ACHN (cell line): ENCODE measurements at places on chromosomes 6 and 20.

DNA sequence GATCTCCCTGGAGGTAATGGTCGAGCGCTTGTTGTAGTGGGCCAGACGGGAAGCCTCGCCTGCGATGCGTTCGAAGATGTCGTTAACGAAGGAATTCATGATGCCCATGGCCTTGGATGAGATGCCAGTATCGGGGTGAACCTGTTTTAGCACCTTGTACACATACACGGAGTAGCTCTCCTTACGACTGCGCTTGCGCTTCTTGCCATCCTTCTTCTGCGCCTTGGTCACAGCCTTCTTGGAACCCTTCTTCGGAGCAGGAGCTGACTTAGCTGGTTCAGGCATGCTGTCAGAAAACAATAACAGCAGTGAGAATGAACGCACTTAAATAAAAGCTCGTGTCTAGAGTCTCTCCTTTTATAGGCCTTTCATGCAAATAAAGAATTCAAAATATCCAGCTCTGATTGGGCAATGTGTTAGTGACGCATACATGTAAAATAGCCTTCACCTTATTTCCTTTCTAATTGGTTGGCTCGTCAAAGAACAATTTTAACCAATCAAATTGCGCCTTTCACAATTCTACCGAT is 129.2 kb downstream of the HFE start:
- peak; percentile 98 for DNase-seq

DNA sequence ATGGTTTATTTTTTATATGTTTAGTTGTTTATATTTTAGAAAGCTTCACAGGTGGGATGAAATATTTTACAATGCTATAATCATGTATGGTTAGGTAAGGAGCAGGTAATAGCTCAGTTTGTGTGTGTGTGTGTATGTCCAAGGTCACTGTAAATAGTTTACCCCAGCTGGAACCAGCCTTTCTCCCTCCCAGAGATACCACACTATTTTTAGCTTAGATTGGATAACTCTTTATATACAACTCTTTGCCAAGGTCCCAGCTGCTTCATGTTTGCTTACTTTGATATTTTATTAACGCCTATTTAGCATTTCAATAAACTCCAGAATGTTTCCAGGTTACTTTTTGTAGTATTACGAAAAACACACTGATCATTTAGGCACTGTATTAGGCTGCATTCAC is 1.8 kb upstream of the PEX7 start:
- DNase-seq: no peak

- DNase-seq: no peak
Measured at GRCh38 chr6:57201718-57202117, 20.4 kb downstream of the RAB23 start.

DNA sequence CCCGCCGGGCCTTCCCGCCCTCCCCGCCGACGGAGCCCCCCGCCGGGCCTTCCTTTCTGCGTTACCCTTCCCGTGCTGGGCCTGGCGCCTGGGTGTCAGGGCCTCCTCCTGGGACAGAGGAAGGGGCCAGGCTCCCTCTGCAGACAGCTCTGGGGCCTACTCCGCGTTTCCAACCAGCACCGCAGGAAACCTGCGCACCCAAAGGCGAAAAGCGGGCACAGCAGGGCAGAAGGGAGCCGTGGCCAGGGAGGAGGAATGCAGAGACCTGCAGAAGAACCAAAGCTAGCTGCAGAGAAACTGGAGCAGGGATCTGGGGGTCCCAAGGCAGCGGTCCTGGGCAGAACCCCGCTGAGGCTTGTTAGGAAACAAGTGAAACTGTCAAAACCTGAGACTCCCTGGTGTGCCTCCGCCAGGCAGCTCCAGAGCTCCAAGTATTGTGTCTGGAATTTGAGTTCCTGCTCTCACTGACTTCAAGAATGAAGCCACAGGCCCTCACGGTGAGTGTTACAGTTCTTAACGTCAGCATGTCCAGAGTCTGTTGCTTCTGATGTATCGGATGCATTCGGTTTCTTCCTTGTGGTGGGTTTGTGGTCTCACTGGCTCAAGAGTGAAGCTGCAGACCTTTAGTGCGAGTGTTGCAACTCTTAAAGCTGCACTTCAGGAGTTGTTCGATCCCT is 33.3 kb downstream of the IRF4 start:
- DNase-seq: no peak

- DNase-seq: no peak
Measured at GRCh38 chr6:32047539-32047854, 9.3 kb downstream of the CYP21A2 start.

DNA sequence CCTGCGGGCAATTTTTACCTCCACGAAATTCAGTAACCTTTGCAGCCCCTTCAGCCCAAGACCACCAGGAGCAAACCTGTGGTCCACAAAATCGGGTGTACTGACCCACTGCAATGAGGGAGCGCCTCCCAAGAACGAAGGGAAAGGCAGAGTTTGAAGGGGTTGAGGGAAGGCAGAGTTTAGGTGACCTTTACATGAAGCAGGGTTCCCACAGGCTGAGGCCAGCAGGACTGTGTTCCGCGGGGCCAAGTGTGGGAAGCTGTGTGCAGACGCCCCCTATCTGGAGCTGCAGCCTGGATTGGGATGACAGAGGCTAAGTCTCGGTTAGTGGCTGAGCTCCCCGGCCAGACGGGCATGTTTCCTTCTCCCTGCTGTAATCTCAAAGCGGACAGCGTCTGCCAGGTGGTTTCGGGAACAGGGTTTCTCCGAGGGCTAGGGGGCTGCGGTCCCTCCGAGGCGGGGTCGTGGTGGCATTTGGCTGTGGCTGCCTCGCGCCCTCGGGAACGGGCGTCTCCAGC is 826 bp upstream of the PYGB start:
- peak; percentile 74 for DNase-seq

DNA sequence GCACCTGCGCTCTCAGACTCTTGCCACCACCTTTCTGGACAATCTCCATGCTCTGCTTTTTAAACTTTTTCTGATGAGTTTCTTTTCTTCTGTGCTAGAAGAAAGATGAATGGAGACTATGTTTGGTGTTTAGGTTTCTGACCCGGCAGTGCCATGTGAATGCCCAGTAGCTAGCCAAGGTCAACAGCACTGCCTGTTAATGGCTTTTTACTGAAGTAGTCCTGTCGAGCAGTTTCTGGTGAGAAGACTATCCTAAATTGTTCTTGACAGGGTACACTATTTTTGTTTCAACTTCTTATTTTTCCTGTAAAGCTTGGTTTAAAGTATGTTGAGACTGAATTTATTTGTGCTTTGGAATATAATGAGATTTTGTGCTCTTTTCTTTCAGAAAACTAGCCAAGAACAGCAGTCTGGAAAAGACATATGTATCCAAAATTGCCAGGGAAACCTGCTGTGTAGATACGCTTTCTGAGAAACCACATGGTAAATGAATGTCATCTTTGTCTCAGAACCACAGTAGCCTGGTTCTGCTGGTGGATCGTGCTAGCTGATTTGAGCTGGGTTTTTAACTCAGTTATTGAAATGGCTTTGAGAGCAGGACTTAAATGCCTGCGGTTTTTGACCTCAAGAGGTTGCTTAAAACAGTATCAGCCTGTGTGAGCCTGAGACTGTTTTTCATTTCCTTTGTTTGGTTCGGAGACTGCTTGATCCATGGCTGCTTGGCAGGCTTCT is 48.1 kb downstream of the KCNS1 start:
- DNase-seq: no peak

DNA sequence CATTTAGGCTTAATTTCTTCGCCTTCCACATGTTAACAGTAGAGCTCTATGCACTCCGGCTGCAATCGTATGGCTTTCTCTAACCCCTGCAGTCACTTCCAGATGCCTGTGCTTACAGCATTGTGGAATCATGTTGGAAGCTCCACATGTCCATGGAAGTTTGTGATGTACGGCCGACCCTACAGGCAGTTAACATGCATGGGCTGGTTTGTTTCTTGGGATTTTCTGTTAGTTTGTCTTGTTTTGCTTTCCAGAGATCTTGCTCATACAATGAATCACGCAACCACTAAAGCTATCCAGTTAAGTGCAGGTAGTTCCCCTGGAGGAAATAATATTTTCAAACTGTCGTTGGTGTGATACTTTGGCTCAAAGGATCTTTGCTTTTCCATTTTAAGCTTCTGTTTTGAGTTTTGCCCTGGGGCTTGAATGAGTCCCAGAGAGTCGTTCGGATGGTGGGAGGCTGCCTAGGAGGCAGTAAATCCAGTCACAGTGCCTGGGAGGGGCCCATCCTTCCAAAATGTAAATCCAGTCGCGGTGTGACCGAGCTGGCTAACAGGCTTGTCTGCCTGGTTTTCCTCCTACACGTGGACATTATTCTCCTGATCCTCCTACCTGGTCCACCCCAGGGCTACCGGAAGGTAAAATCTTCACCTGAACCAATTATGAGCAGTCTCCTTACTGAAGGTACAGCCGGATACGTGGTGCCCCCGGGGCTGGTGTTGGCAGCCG is 225.9 kb downstream of the SMOC2 start:
- DNase-seq: no peak

DNA sequence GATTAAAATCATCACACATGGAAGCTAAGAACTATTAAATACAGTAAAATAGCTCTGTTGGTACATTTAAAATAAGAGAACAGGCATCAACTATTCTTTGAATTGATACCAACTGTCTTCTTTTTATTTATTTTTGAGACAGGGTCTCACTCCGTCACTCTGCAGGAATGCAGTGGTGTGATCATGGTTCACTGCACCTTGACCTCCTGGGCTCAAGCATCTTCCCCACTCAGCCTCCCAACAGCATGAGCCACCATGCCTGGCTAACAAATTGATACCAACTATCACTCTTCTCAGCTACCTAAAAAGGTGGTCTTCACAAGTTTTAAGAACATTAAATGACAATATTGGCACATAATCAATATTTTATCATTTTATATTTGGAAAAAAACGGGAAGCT is 7.8 kb upstream of the PNISR start:
- DNase-seq: peak; percentile 70

DNA sequence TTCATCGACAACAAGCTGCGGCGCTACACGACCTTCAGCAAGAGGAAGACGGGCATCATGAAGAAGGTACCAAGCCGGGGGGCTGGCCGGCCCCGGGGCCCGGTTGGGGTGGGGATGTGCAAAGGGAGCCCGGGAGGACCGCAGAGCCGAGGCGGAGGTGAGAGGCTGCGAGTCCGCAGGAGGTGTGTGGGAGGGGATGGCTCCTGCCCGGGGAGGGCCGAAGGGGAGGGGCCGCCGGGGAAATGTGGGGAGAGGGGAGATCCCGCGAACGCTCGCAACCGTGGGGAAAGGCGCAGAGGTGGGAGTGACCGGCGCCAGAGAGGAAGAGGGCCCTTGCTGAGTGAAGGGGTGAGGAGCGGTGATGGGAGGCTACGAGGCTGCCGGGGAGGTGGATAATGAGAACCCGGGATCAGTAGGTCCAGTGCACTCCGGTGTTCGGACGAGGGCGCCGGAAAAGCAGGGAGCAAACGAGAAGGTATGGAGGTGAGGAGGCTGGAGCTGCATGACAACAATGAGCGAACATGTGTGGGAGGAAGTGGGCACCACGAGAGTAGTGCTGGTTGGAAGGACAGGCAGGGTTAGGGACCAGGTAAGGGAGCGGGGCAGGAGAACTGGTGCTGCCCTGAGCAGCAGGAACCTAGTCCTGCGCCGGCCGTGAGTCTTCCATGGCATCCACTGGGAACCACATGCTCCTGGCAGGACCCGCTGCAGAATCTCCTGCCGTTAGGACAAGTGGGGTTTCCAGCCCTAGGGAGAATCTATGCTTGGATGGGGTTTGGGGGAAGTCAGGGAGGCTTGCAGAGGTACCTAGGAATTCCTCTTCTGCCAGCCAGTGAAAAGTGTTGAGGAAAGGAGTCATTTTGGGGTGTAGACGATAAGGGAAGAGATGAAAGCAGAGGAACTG is 1.3 kb downstream of the SRF start:
- DNase-seq: peak; percentile 27

DNA sequence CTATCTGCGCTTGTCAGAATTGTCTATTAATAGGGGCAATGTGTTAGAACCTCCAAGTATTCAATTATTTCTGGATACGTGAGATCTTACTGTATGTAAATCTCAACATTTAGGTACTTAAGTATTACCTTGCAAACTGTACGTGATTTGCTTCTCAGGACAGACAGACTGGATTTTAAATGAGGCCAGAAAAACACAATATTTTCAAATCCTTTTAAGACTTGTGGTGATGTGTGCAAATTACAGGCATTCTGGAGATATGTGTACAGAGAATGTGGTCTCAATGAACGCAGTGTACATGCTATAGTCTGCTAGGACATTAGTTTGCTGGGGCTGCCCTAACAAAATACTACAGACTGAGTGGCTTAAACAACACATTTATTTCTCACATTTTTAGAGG is 16.9 kb downstream of the CCR6 start:
- no peak for DNase-seq

GRCh38 chr6:169785566-169785965 is 34.1 kb downstream of the ERMARD start:
- no peak for DNase-seq

DNA sequence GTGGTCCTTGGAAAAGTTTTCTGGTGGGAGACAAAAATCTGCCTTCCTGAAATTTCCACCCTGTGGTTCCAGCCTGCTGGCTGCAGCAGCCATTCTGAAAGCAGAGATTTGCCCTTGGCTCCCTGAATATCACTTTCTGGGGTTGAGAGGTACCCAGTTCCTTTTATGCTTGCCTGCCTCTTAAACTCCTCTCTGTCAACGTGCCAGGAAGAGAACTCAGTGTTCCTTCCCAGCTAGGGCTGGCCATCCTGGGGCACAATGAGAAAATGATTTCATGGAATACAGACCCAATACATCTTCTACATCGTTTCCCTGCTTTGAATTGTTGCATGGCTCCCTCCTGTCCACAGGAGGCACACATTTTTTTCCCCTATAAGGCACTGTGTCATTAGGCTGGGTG is 1.6 kb upstream of the DSN1 start:
- no peak for DNase-seq

DNA sequence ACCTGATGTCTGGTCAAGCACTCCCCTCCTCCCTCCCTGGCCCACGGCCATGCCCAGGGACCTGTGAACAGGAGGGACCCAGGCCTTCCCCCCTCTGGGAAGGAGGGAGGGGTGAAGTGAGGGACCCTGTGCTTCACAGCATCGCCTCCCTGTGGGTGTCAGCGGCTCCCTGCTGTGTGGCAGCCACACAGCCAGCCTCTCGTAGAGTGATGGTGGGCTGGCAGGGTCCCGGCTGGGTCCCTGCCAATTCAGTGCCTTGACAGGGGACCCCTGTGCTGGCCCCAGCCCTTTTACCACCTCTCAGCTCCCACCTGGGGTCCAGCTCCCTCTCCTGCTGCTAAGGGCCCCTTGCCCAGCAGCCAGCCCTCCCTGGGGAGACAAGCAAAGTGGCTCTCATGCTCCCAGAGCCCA is 31.3 kb upstream of the GRM4 start:
- DNase-seq: no peak

GRCh38 chr20:21520702-21521595 is 7.1 kb upstream of the NKX2-2 start:
- DNase-seq: no peak

- DNase-seq: peak; percentile 66
Measured at GRCh38 chr6:158170656-158171081, 2.5 kb downstream of the GTF2H5 start.

GRCh38 chr6:40685862-40686261 is 98.7 kb upstream of the LRFN2 start:
- DNase-seq: no peak

DNA sequence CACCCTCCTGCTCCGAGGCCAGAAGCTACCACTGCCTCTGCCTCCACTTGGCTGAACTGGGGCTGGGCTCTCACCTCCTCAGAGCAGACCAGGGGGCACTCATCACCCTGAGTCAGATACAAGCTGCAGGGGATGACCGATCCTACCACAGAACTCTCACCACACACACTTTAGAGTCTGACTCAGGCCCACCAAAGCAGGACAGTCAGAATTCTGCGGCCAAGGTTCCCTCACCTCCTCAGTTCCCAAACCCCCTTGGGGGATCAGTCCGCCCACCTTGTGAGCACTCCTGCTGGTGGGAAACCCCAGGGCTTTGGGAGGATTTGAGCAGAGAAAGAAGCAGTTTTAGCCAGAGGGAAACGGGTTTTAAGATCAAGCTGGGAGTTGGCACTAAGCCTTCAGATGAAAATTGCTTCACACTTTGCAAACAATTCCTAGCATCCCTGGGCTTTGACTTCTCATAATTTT is 587.8 kb upstream of the JAG1 start:
- peak; percentile 82 for DNase-seq
